ENCODE measurements at places on chromosomes 16 and 17.

GRCh38 chr16:85520853-85521521 is 92.1 kb upstream of the GSE1 start:
- DNase-seq = no peak

DNA sequence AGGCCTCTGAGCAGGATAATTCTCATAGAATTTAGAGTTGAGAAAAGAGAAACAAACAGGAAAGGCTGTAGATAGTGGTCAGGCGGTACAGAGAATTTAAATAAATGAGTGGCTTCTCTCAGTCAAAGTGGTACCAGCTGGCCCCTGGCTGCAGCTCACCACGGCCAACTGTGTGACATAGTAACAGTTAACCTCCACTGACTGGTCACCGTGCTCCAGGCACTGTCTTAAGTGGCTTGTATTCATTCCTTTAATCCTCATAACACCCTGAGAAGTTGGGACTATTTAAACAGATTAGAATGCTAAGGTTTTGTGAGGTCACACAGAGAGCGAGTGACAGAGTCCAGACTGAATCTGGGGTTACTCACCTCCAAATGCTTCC is 108.9 kb downstream of the GNAO1 start:
- DNase-seq = no peak

DNA sequence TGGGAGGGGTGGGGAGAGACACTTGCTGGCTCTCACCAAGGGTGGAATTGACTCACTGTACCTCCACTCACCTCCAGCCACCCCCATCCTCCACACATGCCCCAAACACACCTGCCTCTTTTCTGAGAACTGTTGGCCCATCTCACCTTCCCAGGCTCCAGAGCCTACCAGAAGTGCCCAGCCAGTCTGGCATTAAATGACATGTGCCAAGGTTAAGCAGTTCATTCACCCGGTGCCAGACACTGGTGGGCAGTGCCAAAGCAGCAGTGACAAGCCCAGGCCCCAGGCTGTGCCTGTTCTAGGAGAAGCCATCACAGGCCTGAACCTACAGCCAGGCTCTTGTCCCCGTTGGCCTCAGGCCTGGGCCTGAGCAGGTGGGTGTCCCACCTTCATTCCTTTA is 11.2 kb downstream of the MVP start:
- DNase-seq = no peak

- no peak for DNase-seq
These were observed 52.4 kb downstream of the CFDP1 start for GRCh38 chr16:75380870-75381269.

DNA sequence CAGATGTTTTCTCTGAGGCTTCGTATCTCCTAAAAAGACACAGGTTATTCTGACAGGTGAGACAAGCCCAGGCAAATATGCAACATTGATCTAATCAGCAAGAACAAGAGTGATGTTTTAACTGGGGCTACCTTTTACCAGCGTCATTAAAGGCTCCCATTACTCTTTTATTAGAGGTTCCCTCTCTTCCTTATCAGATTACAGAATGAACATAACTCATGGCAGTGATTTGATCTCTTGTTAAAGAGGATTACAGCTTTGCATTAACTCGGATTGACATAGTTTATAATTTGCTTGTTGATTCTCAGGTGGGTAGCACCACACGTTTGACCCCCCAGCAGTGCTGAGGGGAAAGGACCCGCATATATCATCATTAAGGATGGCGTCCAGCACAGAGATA is 90.5 kb downstream of the AATF start:
- no peak for DNase-seq

- no peak for DNase-seq
These were observed 35.0 kb upstream of the MRC2 start for GRCh38 chr17:62592341-62593099.

DNA sequence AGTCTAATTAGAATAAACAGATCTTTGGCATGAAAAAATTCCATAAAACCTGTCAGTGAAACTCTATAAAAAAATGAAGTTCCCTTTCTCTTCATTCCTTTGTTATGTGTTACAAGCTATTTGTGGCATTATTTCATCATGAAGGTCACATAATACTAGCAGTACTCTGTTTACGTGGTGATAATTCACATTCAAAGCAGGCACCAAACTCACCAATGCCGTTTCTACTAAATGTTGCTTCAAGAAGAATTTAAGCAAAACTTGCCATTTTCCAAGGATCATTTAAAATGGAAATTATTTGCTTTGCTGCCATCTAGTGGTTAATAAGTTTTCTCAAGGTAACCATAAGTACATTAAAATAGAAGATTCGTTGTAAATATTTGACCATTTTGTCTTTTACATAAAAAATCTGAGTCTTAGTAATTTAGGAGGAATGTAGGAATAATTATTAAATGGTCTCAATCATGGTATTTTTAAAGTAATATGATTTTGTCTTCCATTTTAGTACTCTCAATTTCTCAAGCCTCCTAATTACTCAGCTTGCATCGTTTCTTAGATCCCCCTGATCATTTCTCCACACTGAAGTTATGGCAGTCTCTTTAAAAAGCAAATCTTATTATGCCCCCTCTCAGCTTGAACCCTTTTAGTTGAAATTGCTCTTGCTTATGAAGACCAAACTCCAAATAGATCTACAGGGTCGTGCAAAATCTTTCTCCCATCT is 80.8 kb downstream of the OMG start:
- DNase-seq = no peak

DNA sequence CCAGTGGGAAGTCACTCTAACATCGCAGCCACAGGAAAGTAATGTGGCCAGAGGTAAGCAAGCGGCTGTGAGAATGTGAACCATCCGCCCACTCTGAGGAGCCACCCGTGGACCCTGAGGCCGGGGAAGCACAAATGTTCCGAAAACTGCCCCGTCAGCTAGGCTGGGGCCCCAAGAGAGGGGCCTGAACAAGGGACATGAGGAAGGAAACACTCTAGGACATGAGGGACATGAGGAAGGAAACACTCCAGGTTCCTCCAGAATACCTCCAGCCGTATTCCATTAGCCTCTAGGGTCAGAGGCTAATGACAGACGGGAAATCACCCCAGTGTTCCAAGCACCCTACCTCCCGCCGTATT is 317 bp downstream of the TEFM start:
- DNase-seq = no peak

- no peak for DNase-seq
These were observed 17.7 kb downstream of the BCL7C start for GRCh38 chr16:30875871-30876801.

DNA sequence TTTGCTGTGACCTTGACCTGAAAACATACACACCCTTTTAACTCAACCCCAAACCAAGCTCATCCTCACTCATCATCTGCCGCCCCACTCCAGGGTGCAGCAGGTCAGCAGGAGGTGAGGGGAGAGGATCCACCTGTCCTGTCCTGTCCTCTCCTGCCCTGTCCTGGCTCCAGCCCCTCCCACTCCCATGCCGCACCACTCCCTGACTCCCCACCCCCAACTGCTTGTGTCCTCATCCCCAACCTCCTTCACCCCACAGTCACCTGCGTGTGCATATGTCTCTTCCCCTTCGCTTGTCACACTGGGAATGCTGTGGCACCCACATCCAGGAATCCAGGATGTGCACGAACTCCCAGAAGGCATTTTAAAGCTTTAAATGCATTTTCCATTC is 15.6 kb downstream of the NGFR start:
- DNase-seq = no peak

- no peak for DNase-seq
These were observed 18.9 kb downstream of the GNGT2 start for GRCh38 chr17:49191409-49191916.

DNA sequence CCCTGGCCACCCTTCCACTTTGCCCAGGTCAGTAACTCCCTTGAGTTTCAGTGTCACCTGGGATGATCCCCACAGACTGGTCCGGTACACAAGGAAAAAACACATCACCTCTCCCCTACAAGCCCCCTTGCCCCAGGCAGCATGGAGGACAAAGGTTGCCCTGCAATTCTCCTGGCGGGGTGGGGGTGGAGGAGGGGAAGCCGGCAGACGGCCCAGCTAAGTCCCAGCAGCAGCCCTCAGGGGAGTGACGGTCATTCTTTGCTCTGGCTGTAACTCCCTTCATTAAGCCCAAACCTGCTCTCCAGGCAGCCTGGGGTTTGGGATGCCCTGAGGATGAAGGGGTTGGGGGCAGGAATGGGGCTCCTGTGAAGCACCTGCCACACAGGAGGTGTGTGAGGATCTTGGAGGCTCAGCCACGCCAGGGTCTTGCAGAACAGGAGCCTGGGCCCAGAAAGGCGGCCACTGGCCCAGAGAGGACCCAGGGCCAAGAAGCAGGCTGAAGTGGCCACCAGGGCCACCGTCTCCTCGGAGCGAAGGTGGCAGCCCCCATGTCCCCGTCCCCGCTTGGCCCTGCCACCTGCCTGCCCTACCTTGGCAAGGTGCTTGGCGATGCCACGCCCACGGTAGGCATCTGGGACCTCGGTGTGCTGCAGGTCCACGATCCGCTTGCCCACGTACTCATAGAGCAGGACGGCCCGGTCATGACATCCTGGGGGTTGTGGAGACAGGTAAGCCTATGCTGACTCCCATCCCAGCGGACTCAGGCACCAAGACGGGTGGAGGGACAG is 9.5 kb downstream of the NATD1 start:
- no peak for DNase-seq

DNA sequence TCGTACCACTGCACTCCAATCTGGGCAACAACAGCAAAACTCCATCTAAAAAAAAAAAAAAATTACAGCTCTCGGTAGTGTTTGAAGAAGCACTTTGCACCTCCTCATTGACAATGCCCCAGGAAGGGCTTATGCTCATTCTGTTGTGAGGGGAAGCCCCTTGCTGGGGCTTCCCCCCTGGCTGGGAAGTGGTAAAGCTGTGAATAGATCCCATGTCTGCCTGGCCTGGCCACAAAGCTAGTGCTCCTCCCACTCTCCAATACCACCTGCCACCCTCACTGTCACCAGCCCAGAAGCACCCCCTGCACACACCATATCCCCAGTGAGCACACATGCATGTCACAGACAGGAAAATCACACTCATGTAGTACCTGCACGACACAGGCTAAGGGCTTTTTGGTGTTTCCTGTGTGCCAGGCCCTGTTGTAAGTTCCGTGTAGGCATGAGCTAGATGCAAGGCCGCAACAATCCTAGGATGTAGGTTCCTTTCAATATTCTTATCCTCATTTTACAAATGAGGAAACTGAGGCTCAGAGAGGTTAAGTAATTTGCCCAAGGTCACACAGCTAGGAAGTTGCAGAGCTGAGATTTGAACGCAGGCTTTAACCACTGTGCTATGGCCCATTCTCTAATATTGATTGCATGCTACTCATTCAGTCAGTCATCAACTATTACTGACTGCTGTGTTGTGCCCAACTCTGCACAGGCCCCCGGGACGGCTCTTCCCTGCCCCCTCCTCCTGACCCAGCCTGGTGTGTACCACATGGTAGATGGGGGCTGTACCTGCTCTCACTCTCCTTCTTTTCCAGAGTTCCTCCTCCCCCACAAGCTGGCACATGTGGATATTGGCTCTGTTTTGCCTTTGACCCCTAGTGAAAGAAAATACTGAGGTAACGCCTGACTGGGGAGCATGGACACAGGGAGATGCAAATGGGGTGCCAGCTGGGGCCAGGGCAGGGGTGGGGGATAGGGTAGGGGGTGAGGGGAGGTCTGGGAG is 11.9 kb upstream of the COL1A1 start:
- DNase-seq = no peak

DNA sequence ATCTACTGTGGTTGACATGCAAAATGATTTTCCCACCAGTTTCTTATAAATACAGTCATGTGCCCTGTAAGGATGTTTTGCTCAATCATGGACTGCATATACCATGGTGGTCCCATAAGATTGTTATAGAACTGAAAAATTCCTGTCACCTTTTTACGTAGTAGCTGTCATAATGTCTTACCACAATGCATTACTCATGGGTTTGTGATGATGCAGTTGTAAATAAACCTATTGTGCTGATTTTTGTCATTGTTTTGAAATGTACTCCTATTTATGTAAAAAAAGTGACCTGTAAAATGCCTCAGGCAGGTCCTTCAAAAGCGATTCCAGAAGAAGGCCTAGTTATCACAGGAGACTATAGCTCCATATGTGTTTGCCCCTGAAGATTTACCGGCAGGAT is 695.4 kb upstream of the KIF2B start:
- no peak for DNase-seq

DNA sequence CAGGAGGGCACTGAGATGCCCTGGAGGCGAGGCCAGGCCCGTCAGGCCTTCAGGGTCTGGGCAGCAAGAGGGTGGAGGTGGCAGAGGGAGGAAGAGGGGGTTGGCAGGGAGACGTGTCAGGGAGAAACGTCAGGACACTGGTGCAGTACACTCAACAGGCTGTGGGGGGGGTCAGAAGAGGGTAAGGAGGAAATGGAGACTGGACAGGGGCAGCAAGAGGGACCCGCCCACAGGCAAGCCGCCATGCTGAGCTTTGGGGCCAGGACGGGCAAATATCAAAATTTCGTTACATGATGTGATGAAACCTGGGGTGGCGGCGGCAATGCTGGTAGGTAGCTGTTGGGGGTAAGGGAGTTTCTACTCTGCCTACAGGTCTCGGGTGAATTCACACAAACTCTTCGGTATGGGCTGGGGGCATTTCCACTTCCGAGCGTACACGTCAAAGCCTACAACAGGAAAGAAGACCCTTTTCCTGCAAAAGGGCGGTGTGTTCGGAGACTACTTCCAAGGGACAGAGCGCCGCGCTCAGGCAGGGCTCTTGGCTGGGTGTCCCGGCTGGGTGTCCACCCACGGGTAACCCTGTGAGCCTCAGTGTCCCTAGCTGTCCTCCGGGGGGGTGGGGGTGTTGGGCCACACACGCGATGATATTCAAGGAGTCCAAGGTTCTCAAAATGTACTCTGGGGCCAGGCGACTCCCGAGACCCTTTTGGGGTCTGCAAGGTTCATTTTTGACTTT is 43.3 kb upstream of the ATP2A3 start:
- DNase-seq = no peak

DNA sequence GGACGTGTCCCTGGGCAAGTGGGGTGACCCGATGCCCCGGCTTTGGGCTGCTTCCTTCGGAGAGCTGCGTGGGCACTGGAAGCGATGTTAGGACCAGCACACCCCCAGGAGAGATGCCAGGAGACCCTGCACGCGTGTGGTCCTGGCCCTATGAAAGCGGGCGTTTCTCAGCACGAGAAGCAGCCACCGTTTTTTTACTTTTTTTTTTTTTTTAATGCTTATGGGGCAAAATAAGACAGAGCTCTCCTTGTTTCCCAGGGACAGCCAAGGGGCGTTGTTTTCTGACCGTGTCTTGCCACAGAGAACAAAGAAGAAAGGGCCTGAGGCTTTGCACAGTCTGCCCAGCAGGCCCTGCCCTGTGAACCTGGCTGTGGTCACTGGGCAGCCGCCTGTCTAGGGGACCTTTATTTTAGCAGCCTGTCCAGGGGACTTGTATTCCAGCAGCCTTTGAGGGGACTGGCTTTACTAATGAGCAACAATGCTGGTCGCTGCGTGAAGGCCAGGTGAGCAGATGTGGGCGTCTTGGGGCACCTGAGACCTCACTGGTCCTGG is 996 bp downstream of the SLC25A10 start:
- no peak for DNase-seq
